Nasal cavity respiratory epithelium epithelial cell of viscerocranial mucosa (primary cell): ENCODE measurements at places on chromosomes 11 and 22. TPM values are rescaled to one million over a fixed set of nuclear protein-coding genes. Genes with fewer than 3 reads are reported as not detected.

Gene CDC45
- total RNA-seq: 0.21 and 0.68 TPM in 2 replicates

Gene DLG2
- 0.68 and 0.71 TPM in 2 replicates for total RNA-seq

Gene GATD1
- total RNA-seq: 20.8 and 30.3 TPM in 2 replicates

Gene IFITM2
- total RNA-seq: 2.8 and 7.2 TPM in 2 replicates

Gene GLYAT
- not detected in 2 replicates for total RNA-seq

Gene FGF3
- not detected in 2 replicates for total RNA-seq

Gene RPS6KB2
- 46.5 and 72.5 TPM in 2 replicates for total RNA-seq

Gene SLC22A25
- not detected in 2 replicates for total RNA-seq

Gene RHOD
- total RNA-seq: 106 and 199 TPM in 2 replicates

Gene OR51A7
- total RNA-seq: not detected in 2 replicates

Gene WBP2NL
- total RNA-seq: 0.34 and 0.57 TPM in 2 replicates

Gene OR52N4
- total RNA-seq: not detected in 2 replicates

Gene ARHGAP32
- 41.7 and 48.0 TPM in 2 replicates for total RNA-seq

Gene RCOR2
- total RNA-seq: 1.7 and 4.7 TPM in 2 replicates

Gene KDM4D
- 0.78 and 1.0 TPM in 2 replicates for total RNA-seq

Gene GTSE1
- total RNA-seq: under 0.01 TPM in 2 replicates

Gene P2RX6
- total RNA-seq: 0.34 and 0.57 TPM in 2 replicates

Gene SMIM35
- total RNA-seq: not detected in 2 replicates

Gene OR5AK2
- total RNA-seq: not detected in 2 replicates

Gene KRTAP5-7
- not detected in 2 replicates for total RNA-seq
